Iris pigment epithelial cell (primary cell): ENCODE measurements at places on chromosomes 6 and 20.
A peak's percentile ranks its signal among the peaks of the same experiment; 100 is the strongest.

DNA sequence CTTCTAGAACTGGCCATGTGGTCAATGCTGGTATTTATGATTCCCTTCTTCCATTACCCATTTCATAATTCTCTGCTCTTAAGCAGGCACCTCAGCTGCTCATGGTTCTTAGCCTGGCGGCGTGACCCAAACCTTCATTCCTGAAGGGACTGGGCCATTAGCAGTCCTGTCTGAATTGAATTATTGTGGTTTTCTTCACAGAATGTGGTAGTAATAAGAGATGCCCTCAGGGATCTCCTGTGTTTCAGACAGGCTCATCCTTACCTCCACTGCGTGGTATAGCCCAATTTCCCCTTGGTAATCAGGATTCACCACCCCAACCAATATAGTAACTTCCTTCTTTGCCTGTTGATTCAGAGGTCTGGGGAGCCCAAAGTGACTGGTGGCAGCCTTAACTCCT, 37.6 kb downstream of the PKIB start:
- no peak for DNase-seq

GRCh38 chr20:13024596-13024995, 15.8 kb downstream of the SPTLC3 start:
- DNase-seq: no peak

DNA sequence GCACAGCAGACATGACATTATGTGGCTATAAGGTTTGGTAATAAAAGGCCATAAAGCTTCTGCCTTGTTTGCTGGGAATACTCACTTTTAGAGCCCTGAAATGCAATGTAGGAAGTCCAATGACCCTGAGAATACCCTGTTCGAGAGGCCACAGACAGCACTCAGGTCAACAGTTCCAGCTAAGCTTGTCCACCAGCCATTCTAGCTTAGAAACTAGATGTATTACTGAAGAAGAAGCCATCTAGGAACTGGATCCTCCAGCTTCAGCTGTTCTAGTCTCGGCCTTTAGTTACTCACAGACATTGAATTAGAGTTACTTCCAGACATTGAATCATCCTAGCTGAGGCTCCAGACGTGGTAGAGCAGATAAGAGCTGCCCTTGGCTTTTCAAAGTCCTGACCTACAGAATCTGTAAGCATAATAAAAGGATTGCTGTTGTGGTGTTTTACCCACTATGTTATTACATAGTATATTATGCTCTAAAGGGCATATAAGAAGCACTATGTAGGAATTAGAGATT, 84.9 kb downstream of the MMS22L start:
- peak; percentile 78 for DNase-seq

DNA sequence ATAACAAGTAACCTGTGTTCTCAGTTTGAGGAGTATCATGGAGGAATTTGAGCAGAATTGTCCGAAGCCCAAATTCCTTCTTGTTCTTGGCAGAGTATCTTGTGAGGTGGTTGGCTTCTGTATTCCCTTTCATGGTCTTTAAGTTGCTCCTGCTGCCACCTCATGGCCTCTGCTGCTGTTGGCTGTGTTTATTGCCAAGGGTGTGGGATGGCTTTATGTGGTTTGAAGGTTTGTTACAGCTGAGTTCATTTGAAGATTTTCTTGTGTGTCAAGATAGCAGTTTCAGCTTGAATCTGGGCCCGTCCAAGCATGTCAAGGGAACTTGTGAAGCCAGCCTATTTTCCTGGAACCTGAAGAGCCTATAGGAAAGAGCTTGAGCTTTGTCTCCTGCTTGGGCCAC, 20.2 kb upstream of the TTK start:
- peak; percentile 5 for DNase-seq

DNA sequence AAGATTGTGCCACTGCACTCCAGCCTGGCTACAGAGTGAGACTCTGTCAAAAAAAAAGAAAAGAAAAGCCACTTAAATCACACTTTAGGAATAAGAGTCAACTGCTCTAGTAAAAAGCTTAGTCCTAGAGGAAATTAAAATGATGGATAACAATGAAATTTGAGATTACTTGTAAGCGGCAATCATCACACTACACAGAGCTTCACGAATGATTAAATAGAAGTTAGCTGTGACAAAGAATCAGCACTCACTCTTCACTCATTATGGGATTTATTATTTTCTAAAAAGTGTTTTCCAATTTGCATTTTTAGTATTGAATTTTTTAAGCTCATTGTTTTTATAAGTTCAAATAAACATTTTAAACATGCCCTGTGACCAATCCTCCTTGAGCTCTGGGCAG, 718.0 kb downstream of the UTRN start:
- DNase-seq: no peak

DNA sequence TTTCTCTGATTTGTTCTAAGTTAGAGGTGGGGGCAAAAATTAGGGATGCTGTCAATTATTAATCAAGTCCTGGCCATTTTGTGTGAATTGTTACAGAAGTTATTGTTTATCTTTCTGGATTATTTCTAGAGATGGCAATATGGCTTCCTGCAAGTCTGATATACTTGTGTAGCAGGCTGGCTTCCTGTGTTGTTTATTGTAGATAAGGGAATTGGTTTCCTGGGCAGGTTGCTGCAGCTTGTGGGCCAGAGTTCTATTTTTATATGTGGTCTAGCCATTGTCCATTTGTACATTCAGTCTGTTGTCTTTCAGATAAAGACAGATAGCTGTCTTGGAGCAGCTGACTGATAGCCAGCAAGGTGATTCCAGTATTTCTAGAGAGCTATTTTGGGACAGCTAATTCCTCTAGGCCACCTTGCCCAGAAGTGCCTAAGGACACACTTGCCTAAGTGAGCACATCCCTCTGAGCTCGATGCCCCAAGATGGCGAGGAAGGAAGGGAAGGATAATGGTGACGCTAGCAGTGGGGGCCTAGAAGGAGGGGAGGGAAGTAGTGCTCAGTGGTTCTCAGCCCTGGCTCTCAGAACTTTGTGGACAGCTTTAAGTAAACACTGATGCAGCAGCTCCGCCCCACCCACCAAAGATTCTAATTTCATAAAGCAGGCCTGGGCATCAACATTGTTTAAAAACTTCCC, 25.5 kb downstream of the DDO start:
- no peak for DNase-seq

DNA sequence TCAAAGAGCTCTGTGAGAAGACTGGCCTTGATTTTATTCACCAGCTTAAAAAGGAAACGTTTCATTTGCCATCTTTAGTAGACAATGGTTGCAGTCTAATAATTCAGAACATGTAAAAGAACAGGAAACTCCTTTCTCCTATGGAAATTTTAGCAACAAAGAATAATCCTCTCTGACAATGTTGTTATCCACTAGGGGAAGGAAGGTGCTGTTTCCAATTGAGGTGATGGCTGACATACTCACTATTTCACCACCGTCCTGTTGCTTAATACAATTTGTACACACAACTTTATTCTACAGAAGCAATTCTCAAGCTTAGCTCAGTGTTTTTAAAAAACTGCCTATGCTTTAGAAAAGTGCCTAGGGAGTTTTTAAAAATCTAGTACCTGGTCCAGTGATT, 192.7 kb downstream of the ARHGAP18 start:
- DNase-seq: peak; percentile 61

GRCh38 chr6:156977527-156978291, 200.5 kb downstream of the ARID1B start:
- peak; percentile 49 for DNase-seq

- no peak for DNase-seq
These were observed 35.3 kb downstream of the ZMYND8 start for GRCh38 chr20:47320990-47321805.

DNA sequence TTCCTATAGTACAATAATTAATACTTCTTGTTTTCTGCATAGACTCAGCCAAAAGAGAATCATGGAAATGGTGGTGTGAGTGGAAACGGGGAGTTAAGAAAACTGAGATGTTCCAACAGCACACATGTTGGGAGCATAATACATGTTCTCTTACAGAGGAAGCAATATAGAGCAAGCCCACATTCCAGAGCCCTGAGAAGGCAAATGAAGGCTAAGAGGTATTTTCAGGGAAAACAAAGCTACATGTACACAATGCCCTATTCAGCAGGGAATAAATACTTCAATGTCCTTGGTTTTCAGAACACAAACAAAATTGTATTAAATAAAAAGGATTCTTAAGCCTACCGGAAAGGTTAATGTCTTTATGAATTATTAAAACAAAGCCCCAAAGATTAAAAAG, 35.1 kb upstream of the SMIM8 start:
- peak; percentile 25 for DNase-seq

- no peak for DNase-seq
These were observed 4.5 kb downstream of the IDH3B start for GRCh38 chr20:2659547-2659946.

- DNase-seq: no peak
These were observed 394.3 kb upstream of the SOX4 start for GRCh38 chr6:21199262-21199661.

- DNase-seq: peak; percentile 19
These were observed 46.2 kb downstream of the TTI1 start for GRCh38 chr20:37986873-37987601.

GRCh38 chr20:59756241-59756640, 151.9 kb downstream of the PHACTR3 start:
- DNase-seq: no peak

DNA sequence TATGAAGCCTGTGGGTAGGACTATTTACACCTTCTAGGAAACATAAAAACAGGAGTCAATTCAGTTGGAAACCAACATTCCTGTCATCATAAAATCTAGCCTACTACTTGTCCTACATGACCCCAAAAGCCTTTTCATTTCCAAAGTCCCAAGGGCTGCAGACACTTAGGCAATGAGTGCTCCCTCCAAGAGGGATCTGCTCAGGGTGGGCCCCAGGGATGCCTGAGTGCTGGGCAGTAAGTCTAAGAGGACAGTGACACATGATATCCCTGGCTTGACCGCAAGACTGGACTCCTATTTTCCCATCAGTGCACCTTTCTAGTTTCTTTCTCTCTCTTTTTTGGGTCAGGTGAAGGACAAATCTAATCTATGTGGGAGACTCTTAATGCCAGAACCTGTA, 1101.3 kb downstream of the GRIK2 start:
- DNase-seq: no peak

GRCh38 chr20:54650052-54650719, 174.8 kb downstream of the DOK5 start:
- DNase-seq: no peak

GRCh38 chr6:31272836-31273626, 1.1 kb upstream of the HLA-C start:
- DNase-seq: no peak

DNA sequence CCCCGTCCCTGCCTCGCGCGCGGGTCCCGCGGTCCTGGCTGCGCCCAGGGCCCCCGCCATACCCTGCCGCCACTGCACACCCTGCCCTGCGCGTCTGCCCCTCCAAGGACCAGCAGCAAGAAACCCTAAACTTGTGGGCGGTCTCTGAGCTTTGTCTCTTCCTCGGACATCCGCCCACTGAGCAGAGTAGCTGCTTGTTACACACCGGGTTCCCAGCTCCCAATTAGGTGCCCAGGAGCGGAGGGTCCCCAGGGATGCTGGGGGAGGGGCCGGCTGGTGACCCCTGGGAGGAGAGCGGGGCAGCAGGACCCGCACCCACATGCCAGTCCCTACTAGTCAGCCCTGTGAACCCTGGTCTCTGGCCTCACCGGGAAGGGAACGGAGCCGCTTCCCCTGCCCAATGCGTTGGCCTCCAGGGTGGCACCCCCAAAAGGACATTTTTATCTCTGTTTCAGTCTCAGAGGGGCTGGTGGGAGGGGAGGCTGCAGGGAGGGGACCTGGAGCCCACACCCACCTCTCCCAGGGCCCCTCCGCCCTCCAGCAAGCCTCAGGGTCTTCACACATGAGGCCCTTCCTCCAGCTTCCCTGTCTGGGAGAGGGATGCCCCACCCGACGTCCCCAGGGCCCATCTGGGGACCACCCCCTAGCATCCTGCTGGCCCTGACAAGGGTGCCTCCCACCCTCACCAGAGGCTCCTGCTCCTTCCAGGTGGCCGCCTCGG, 10.5 kb downstream of the STMN3 start:
- no peak for DNase-seq

GRCh38 chr6:133312006-133312405, 70.8 kb downstream of the EYA4 start:
- DNase-seq: no peak

DNA sequence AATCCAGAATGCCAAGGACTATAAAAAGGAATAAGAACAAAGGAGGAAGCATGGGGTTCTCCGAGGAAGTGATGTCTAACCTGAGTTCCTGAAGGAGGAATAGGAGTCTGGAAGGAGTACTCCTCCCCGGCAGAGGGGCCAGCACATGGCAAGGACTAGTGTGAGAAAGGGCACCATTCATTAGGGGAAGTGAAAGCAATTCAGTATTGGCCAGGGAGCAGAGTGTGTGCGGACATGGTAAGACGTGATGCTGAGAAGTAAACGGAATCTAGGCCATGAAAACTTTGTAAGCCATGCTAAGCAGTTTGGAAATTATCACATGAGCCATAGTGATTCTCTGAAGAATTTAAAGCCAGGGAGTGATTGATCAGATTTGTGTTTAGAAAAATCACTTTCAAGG, 218.9 kb upstream of the PRDM1 start:
- no peak for DNase-seq

DNA sequence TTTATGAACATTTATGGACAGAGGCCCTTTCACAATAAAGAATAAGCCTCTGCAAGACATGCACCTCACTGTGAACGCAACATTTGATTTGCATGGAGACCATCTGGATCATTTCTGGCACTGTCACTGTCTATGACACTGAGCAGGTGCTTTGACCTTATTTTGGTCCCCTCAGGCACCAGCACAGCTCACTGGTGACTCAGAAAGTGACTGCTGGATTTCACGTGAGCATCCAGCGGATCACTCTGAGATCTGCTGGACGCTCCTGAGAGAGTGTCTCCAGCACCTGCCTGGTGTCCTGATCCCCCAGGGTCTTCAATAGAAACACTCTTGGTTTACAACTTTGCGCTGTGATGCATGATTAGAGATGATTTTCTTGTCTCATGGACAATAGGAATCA, 375.7 kb downstream of the TENT5A start:
- DNase-seq: no peak

- peak; percentile 56 for DNase-seq
These were observed 56.7 kb upstream of the SGK1 start for GRCh38 chr6:134374491-134375219.

DNA sequence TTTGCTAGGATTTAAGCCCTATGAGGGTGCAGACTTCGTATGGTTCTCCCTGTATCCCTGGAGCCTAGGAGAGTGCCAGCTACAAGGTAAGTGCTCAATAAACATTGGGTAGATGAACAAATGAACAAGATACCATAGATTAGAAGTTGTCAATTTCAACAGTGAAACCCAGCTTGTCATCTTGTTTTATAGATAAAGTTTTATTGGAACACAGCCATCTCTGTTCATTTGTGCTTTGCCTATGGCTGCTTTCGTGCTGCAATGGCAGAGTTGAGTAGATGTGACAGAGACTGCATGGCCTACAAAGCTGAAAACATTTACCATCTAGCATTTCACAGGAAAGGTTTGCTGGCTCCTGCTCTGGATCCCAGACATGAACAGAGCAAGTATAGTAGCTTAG, 5.6 kb downstream of the DAAM2 start:
- DNase-seq: no peak
